Hippocampal formation (tissue), 2 donors: ENCODE measurements at places on chromosomes 13 and 19.

DNA sequence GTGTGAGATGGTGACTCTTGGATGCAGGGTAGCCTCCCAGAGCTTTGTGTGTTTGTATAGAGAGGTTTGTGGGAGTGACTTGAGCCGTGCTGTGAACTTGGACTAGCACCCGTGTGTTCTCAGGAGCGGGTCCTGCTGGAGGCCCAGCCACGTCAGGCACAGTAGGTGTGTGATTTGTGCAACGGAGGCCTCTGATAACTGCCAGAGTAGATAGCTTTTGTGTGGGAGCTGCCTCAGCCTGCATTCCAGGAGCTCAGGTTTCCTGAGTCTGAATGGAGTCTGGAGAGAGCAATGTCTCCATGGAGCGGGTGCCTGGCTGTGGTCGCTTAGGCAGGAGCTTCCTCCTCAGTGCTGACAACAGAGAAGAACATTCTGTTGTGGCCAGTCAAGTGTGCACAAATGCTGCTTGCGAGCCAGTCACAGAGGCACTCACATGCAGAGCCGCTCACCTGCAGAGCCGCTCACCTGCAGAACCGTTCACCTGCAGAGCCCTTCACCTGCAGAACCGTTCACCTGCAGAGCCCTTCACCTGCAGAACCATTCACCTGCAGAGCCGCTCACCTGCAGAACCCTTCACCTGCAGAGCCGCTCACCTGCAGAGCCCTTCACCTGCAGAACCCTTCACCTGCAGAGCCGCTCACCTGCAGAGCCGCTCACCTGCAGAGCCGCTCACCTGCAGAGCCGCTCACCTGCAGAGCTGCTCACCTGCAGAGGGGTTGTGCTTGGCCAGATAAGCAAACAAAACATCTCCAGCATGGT lies 32.6 kb downstream of the TFDP1 start:
- DNase-seq = no peak

- DNase-seq = no peak
Measured at GRCh38 chr13:51559946-51560735, 24.1 kb upstream of the WDFY2 start.

DNA sequence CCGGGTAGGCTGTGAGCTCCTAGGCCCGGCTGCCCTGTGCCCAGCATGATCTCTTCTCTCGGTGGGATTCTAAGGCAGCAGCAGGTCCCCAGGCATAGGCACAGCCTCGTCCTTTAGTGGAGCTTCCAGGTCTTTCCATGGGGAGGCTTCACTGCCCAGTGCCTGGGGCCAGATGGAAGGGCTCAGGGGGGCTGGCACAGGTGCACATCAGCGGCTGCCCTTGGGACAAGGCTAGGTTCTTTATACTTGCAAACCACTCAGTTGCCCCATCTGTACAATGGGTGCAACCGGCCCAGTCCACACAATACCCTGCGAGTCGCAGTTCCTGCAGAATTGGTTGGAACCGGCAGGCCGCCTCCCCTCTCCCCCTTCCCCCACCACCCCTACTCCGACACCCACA lies 14.2 kb downstream of the KCTD15 start:
- DNase-seq = no peak

- DNase-seq = no peak
Measured at GRCh38 chr19:8629184-8629583, 1.2 kb upstream of the NFILZ start.

DNA sequence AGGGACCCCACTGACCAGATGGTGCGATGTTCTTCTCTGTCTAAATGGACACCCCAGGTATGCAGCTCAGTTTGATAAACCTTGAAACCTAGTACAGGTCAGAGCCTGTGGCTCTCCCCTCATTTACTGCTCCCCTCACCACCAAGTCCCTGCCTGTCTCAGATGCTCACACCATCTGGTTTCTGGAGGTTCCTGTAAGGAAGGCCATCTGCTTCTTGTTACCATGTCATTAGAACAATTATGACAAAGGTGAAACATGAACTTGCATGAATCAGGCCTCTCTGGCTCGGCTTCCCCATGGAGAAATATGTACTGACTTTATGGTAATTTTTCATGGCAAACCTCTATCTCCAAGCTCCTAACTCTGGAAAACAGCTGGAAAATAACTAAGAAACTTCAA lies 965.7 kb downstream of the UQCRFS1 start:
- no peak for DNase-seq

DNA sequence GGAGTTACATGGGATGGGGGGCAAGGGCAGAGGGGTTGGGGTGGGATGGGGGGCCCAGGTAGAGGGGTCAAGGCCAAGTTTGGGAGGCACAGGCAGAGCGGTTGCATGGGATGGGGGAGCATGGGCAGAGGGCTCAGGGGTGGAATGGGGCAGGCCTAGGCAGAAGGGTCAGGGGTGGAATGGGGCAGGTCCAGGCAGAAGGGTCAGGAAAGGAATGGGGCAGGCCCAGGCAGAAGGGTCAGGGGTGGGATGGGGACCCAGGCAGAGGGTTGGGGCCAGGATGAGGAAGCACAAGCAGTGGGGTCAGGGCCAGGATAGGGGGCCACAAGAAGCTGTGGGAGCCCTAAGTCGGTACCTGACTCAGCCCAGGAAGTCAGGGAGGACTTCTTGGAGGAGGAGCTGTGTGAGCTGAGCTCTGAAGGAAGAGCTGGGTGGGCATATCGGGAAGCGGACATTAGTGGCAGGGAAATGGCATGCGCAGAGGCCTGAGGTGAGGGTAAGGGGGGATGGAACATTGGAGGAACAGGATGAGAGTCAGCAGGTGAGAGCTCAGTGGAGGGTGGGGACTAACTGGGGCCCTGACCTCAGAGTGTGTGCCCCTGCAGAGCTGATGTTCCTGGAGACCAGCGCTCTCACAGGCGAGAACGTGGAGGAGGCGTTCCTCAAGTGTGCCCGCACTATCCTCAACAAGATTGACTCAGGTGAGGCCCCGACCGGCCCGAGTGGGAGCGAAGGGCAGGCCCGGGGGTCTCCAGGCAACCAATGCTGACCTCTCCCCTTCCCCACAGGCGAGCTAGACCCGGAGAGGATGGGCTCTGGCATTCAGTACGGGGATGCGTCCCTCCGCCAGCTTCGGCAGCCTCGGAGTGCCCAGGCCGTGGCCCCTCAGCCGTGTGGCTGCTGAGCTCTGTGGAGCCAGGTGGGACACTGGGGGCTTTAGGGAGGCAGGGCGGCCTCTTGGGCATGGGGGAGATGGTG lies 8.3 kb downstream of the RAB4B start:
- no peak for DNase-seq
